Stimulated activated CD4-positive, alpha-beta T cell treated with anti-CD3 and anti-CD28 coated beads, Interleukin-1b, Interleukin-23, amount 100 ng/mL, for 48 hours (primary cell): ENCODE measurements at places on chromosomes 11 and 22.

DNA sequence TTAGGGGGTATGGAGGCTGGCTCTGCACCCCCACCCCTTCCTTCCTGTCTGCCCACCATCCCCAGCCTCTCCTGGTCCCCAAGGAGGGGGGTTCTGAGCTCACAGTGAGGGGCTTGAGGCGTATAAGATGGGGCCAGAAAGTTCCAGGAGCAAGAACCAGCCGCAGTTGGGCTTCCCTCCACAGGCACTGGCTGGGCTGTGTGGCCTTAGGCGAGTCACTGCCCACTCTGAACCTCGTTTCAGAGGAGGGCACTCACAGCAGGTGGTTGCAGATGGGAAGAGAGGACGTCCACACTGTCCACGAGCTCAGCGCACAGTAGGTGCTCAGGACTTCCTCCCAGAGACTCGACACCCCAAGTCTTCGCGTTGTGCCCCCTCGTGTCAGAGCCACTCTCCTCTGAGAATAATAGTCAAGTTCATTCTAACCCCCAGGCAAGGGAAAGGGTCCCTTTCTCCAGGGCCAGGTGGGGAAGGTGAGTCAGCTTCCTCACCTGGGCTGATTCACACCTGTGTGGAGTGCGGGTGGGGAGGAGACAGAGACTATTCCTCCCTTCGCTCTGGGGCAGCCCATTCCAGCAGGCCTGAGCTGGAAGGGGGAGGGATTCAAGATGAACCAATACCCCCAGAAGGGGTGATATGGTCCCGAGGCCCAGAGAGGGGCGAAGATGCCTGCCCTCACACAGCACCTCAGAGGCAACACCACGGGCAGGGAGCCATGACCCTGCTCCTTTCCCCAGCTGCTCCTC is 29.3 kb downstream of the RPL3 start:
- DNase-seq, result no peak

- DNase-seq, result no peak
Observed at GRCh38 chr11:130160498-130161155, 1.0 kb downstream of the ST14 start.

- DNase-seq, result no peak
Observed at GRCh38 chr11:123519055-123519796, 89.2 kb downstream of the GRAMD1B start.

DNA sequence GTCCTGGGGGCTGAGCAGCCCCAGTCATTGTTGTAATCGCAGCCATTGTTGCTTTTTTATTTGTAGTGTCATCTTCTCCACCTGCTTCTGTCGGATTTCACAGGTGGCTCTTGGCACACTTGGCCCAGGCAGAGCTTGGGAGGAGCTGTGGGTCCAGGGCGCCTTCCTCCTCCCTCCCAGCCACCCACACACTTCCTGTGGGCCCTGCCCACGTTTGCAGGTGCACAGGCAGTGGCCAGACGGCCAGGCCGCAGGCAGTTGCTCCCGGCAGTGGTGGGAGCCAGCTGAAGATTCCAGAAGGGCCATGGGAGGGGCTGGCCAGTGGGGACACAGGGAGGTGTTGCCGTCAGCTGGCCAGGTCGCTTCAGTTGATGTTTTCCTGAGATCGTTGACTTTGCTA is 1191.9 kb downstream of the BRD1 start:
- DNase-seq, result no peak

GRCh38 chr11:10247011-10247410 is 47.0 kb downstream of the SBF2 start:
- no peak for DNase-seq

- DNase-seq, result no peak
Observed at GRCh38 chr11:76600124-76600655, 70.4 kb downstream of the LRRC32 start.

DNA sequence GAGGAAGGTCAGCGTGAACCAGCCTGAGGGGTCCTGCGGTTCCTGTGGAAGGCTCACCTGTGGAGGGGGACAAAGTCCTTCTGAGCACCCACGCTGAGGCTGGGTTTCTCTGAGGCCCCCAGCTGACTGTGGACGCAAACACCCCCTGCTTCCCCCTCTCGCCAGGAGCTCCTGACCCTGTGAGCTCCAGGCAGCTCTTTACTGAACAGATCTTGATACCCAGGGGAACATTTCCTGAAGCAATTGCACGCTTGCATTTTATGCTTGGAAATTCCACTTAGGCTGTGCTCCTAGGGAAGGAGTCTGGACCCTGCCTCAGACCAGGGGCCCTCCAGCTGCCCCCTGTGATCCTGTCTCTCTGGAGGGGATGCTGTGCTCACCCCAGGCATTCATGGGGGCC is 454.2 kb upstream of the B3GAT1 start:
- DNase-seq, result no peak

- no peak for DNase-seq
Observed at GRCh38 chr11:63427971-63428508, 58.5 kb downstream of the SLC22A9 start.

- DNase-seq, result no peak
Observed at GRCh38 chr11:1556278-1556902, 15.7 kb downstream of the DUSP8 start.

- DNase-seq, result no peak
Observed at GRCh38 chr11:111846636-111847035, 24.7 kb downstream of the ALG9 start.

- no peak for DNase-seq
Observed at GRCh38 chr11:8098879-8099278, 17.9 kb downstream of the TUB start.

DNA sequence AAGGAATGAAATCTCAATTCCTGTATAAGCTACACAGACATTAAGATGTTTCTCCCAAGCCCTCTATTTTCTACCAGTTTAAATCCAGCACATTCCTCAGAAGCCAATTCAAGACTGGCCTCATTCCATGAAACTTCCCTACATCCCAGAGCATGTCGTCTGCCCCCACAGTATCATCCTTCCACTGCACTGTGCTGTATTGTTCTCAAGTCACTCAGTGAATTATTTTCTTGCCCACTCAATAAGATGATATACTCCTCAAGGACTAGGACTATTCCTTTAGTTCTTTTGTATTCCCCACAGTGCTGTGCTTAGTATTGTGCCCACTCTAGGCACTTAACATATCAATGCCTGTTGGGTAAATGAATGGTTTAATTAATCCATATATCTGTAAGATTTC is 203.1 kb upstream of the BLID start:
- DNase-seq, result no peak

- no peak for DNase-seq
Observed at GRCh38 chr11:82792822-82793569, 59.3 kb upstream of the FAM181B start.

- DNase-seq, result no peak
Observed at GRCh38 chr11:133747409-133747808, 97.9 kb downstream of the SPATA19 start.

DNA sequence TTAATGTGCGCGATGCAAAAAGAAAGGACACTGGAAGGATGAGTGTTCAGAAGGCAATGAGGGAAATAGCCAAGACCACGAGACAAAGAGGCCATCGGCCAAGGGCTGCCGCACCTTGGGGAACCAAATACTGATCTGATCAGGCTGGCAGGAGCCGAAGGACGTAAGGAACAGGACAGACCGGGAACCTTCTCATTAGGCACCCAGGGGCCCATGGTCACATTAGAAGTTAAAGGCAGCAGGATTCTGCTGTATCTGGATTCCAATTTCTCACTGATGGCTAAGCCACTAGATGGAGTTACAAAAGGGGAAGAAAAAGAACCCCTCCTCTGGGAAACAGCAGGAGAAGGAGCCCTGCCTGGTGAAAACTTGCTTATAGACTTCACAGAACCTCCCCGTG is 28.8 kb upstream of the CPT1A start:
- no peak for DNase-seq

GRCh38 chr11:72863916-72864315 is 49.7 kb downstream of the ATG16L2 start:
- DNase-seq, result no peak

DNA sequence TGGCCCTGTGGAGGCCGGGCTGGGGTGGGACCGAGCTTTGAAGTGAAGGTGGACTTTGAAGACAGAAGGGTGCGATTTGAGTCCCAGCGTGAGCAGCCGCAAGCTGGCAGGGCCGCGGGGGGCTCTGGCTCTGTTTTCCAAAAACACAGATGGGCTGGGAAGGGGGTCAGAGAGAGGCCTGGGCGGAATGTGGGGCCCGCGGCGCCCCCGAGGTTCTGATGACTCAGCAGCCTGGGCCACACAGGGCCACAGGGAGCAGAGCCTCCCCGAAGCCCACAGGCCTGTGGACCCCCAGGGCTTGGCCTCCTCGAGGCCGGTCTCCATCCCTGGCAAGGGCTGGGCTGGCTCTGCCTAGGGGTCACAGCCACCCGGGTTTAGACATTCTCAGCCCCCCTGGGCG is 6.1 kb downstream of the INS start:
- DNase-seq, result no peak

GRCh38 chr22:35840302-35840739 is 122.6 kb downstream of the APOL5 start:
- DNase-seq, result no peak

DNA sequence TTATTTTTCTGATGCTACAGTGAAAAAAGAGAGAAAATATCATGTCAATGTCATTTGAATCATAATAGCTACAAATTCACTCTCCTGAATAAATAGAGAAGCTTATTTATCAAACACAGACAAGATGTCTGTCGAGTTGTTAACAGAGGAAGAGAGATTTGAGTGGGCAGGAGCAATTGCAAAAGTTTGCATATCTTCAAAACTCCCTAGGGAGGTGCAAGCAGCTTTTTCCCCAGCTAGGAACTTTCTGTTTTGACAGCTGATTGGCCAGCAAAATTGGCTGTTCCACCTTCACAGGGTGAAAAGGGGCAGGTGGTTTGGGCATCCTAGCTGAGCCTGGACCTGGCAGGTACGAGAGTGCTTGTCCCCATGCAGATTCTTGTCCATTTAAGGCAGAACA is 98.2 kb downstream of the NTM start:
- no peak for DNase-seq
